ENCODE measurements at places on chromosomes 12 and 14. TPM values are rescaled to one million over a fixed set of nuclear protein-coding genes. Genes with fewer than 3 reads are reported as not detected.

HSPA2 gene
- total RNA-seq = 0.32 TPM

SLC10A1 gene
- total RNA-seq = not detected

DNA sequence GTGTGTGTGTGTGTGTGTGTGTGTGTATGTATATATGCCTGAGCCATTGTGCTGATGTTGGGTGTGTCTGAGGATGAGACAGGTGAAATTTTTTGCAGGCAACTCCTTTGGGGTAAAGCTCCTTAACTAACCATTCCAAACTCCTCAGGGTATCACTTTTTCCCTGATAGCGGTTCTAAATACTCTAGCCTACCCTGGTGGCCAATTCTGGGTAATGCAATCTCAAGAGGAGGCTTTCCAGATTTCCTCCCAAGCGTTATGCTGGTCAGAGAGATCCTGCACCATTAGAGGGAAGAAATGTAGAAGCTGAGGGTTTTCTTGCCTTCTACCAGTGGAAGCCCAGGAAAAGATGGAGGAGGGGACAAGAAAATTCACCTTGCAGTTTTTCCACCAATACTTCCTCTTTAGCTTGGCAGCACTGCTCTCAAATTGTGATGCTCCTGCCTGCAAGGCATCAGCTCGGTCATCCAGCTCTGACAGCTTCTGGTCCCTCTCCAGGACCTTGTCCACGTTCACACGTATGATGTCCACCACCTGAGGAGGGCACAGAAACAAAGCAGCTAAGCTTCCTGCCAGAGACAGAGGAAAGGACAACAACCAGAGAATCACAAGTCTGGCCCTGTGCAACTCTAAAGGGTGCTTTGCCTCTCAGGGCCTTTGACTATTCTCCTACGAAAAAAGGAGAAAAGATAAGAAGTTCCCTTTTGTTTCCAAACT lies 4.9 kb downstream of the VAMP1 start:
- no peak overlapping the region for H3K4me3 ChIP-seq
- H3K27me3 ChIP-seq = no peaks in the 10 kb centered on the region
- H3K4me1 ChIP-seq = peaks cover 79% of the 10 kb centered on the region
- peaks cover 16% of the 10 kb centered on the region for H3K36me3 ChIP-seq
- peak overlapping the region; percentile 60 for H3K27ac ChIP-seq

GRCh38 chr14:77812028-77812427 lies 12.1 kb downstream of the ADCK1 start:
- no peaks in the 10 kb centered on the region for H3K4me1 ChIP-seq
- H3K27me3 ChIP-seq = no peaks in the 10 kb centered on the region
- H3K4me3 ChIP-seq = no peak overlapping the region

DNA sequence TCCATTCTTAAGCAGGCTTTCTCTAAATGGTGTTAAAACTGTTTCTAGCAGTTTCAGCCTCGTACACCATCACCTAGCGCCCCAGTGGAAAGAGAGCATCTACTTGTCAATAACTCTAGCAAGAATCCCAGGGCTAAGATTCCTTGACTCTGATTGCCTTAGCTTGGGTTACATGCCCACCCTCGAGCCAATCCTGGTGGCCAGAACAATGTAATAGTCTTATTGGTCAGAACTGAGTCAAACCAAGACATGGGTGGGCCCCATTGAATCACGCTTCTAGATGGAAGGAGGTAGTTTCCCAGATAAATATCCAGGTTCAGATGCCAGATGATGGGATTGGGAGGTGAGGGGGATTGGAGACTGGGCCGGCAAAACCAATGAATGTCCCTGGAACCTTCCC lies 55.9 kb upstream of the MED13L start:
- no peaks in the 10 kb centered on the region for H3K4me1 ChIP-seq
- no peak for DNase-seq
- no peaks in the 10 kb centered on the region for H3K27me3 ChIP-seq
- no peak overlapping the region for H3K27ac ChIP-seq

- H3K27me3 ChIP-seq = no peaks in the 10 kb centered on the region
- no peak overlapping the region for H3K27ac ChIP-seq
- DNase-seq = no peak
- no peaks in the 10 kb centered on the region for H3K4me1 ChIP-seq
Measured at GRCh38 chr14:59547310-59547709, 29.3 kb downstream of the CCDC175 start.

DNA sequence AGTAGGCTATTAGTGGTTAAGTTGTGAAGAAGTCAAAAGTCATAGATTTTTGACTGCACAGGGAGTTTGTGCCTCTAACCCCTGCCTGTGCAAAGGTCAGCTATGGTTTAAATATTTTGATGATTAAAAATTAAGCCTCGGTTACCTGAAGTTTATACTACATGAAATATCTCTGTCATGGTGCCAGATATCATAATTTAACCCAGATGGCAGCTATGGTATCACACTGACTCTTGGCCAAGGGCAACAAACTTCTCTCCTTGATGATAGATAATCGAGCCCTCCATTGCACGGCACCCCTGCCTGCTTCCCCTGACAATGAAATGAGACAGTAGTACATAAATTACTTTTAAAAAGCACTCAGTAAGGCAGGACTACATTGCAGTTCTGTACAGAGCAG lies 80.8 kb downstream of the SLC35F4 start:
- H3K4me3 ChIP-seq = no peak overlapping the region
- H3K36me3 ChIP-seq = no peaks in the 10 kb centered on the region
- no peak overlapping the region for H3K27ac ChIP-seq

GRCh38 chr12:6208130-6208529 lies 7.9 kb downstream of the CD9 start:
- no peak overlapping the region for H3K27ac ChIP-seq
- no peaks in the 10 kb centered on the region for H3K27me3 ChIP-seq
- no peak overlapping the region for H3K4me3 ChIP-seq
- no peak for DNase-seq
- no peaks in the 10 kb centered on the region for H3K4me1 ChIP-seq

- H3K4me3 ChIP-seq = no peak overlapping the region
- DNase-seq = no peak
- H3K27me3 ChIP-seq = no peaks in the 10 kb centered on the region
Measured at GRCh38 chr14:39419272-39419671, 13.0 kb downstream of the FBXO33 start.

DNA sequence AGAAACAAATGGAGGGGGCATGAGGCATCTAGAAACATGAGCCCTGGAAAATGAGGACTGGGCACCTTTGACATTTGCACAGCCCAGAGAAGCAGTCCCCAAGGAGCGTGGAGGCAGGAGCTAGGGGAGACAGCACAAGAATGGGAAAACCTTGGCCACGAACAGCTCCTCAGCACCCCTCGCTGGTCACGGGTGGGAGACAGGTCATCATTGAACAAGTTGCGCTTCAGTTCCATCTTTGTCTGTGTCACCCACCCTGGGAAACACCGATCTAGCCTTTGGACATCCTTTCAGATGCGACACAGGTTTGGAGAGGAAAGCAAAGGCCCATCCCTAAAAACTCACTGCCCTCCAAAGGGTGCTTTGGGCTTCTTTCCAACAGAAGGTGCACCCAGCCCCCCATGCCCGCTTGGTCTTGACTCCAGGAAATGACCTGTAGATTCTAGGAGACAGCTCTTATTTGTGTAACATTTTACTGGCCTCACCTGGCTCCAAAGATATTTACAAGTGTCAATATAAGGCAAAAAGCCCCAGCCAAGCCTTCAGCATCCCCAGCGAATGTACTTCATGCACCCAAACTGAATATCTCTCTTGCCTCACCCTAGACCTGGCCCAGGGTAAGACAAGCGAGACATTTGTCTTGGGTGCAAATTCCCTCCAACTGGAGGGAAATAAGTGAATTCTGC lies 28.8 kb upstream of the CLMN start:
- no peaks in the 10 kb centered on the region for H3K4me1 ChIP-seq
- H3K36me3 ChIP-seq = no peaks in the 10 kb centered on the region
- H3K27ac ChIP-seq = no peak overlapping the region
- H3K4me3 ChIP-seq = no peak overlapping the region

GRCh38 chr14:77040059-77040740 lies 11.7 kb upstream of the IRF2BPL start:
- peak overlapping the region; percentile 97 for H3K27ac ChIP-seq
- H3K4me1 ChIP-seq = peaks cover 57% of the 10 kb centered on the region
- no peaks in the 10 kb centered on the region for H3K36me3 ChIP-seq
- no peaks in the 10 kb centered on the region for H3K27me3 ChIP-seq
- peak overlapping the region; percentile 78 for H3K4me3 ChIP-seq
